ENCODE measurements at places on chromosomes 12 and 14.

GRCh38 chr12:57760347-57760982 is 5.6 kb downstream of the MARCHF9 start:
- no peak for DNase-seq

DNA sequence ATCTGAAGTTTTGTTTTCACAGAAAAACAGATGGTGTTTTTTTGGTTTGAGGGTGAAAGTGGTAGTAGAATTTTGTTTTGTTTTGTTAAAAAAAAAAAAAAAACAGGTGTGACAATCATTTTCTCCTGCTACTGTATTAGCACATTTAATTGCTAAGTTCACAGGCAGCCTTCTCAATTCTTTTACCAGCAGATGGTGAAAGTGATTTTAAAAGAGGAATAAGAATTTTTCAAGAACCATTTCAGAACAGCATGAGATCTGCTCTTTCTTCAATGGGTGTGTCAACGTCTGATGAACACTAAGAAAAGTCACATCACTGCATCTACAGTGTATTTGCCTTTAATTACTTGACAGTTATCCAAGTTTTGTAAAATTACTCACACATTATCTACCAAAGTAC is 303.7 kb upstream of the USP15 start:
- no peak for DNase-seq

GRCh38 chr12:50314636-50315312 is 31.5 kb upstream of the LIMA1 start:
- peak; percentile 62 for DNase-seq

GRCh38 chr14:99604766-99605298 is 825 bp upstream of the CCDC85C start:
- peak; percentile 29 for DNase-seq

- DNase-seq: no peak
These were observed 8.8 kb downstream of the SPTSSA start for GRCh38 chr14:34453226-34453625.

- no peak for DNase-seq
These were observed 11.2 kb downstream of the COX14 start for GRCh38 chr12:50123203-50123602.

GRCh38 chr12:56129206-56129941 is 1.3 kb downstream of the ESYT1 start:
- peak; percentile 52 for DNase-seq

- peak; percentile 79 for DNase-seq
These were observed at the start of gene DGKA for GRCh38 chr12:55930771-55931316. DGKA (plus strand) TSS chr12:55931162; CDS start chr12:55936504, 5,342 bp downstream.

DNA sequence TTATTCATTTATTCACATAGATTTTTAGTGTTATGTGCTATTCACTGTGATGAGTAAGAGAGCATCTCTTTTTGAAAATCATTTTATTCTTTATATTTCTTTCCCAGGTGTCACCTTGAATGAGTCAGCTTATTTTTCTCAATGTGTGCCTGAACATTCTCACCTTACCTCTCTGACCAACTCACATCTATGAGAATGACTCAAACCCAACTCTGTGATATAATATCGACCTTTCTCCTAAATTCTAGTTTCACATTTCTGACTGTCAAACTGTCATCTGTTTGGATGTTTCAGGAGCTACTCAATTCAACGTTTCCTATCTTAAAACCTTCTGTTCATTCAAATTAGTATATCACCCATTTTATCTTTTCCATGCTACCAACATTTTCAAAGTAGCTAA is 630.8 kb downstream of the RERGL start:
- no peak for DNase-seq

DNA sequence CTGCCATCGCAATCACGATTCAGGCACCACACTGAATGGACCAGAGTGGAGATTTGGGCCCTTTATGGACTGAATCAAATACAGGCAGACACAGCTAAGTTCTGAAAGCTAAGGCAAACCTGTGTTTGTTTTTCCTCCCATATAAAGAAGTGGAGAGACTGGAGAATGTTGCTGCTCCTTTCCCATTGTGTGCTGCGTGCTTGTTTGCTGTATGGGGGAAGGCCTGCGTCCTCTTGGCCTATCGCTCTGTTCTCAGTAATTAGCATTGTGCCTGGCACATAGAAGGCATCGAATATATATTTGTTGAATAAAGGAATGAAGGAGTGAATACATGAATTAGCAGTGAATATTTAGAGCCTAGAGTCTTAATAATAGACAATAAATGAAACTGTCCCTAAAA is 12.4 kb downstream of the ST8SIA1 start:
- no peak for DNase-seq

GRCh38 chr14:104315625-104316024 is 177.2 kb downstream of the KIF26A start:
- no peak for DNase-seq

DNA sequence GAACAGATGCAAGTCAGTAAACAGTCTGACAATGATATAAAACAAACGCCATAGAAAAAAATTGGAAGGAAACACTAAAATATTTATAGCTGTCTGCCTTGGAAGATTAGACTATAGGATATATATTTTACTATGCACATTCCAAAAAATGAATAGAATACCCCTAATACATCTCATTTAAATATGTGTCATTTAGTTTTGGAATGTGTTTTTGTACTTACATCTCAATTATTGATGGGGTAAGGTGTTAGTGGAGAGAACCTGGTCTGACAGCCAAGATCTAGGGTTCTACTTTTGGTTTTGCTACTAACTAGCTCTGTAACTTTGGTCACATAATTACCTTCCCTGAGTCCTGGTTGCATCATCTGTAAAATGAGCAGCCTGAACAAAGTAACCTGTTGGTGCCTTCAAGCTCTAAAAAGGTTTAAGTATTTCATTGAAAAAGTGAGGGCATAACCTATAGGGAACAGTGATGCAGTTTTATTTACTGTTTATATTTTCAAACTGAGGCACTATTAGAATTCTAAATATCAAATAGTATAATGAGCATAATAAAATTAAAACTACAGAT is 28.6 kb upstream of the SLC6A13 start:
- no peak for DNase-seq

DNA sequence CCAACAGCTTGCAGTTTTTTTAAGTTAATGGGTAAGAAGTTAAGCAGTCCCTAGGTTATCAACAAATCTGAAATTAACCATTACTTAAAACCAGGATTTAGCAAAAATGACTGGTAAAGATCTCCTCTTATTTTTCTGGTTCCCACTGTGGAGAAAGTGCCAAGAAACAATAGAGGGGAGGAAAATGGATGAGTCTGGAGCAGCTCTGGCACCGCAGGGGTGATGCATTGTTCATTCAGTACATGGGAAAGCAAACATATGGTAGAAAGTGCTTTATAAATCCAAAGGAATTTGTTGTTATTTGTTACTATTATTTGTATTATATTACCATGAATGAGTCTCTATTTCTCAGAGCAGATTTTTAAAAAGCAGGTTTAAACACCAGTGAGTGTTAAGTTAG is 92.2 kb downstream of the DYRK2 start:
- DNase-seq: no peak

DNA sequence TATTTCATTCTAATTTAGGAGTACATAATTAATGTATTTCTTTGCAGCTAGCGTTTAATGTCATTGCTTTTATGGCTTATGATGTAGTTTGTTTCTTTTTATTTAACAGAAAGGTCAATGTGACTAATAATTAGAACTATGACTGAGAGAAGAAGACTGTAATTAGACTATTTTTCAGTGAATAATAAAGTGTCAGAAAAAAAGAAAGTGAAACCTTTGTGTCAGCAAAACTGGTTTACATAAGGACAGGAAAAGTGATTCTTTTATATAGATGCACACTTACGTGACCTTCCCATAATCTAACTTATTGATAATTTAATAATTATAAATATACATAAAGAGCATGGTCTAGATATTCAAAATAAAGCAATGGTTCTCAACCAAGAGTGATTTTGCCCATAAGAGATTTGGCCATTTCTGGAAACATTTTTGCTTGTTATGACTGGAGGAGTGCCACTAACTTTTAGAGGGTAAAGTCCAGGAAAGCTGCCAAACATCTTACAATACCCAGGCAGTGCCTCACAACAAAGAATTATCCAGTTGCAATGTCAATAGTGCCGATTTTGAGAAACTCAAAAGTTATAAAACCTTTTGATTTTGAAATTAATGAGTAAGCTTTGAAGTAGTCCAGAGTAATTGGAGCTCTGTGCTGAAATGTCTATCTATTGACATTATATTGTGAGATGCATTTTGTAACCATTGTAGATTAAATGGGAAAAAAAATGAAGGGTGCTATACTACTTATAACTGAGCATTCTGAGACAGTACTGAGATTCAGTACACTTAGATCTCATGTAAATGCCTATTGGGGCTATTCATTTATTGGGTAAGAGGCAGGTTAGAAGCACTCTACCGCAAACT is 227.1 kb downstream of the C12orf50 start:
- DNase-seq: no peak

GRCh38 chr14:77902811-77903210 is 102.9 kb downstream of the ADCK1 start:
- no peak for DNase-seq

GRCh38 chr12:29350080-29350479 is 30.9 kb downstream of the ERGIC2 start:
- DNase-seq: peak; percentile 76

GRCh38 chr12:114913871-114914801 is 230.2 kb upstream of the TBX3 start:
- DNase-seq: peak; percentile 89

DNA sequence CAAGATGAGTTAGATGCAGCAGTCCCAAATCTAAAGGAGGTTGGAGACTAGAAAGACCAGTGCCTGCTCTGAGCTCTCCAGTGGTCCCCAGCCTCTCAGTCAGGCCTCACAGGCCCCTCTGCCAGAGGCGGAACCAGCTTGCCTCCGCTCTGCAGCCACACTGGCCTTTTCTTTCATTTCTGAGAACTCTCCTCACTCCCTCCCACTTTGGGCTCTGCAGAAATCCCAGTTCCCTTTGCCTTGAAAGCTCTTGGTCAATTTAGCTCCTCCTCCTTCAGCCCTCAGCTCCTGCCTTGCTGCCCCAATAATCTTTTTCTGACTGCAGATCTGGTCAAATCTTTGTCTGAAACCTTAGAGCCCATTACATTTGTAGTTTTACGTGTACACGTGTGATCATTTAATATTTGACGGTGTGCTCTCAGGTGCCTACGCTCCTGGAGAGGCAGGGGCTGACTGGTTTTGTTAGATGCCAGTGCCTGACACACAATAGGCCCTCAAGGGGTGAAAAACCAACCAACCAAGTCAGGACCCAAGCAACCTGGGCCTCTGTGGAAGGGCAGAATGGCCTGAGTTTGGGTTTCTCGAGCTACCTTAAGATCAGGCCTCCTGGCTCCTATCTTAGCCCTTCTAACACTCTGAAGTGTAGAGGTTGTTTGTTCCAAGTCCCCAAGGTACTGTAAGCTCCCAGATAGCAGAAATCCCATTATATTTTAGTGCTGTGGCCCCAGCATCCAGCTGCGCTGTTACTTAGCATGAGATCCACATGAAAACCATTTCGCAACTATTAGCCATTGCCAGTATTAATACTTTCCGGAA is 1.1 kb upstream of the NUDT4 start:
- DNase-seq: peak; percentile 32

DNA sequence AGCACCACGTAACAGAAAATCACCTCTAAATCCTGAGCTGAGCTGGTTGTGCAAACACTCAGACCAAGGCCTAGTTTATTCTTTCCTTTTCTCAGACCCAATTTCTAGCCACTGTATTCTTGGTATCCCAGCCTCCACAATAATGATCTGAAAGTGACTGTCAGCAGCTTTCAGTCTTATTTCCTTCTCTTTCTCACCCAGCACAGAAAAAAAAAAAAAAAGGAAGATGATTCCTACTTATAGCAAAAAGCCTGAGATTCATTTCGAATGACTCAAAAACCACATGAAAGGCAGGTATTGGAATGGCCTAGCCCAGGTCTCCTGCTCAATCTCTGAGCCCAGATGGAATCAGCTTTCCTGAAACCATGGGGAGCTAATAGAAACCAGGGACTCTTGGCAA is 298.6 kb upstream of the PPFIA2 start:
- DNase-seq: peak; percentile 71

GRCh38 chr12:118641249-118641648 is 264.9 kb downstream of the SUDS3 start:
- no peak for DNase-seq

GRCh38 chr12:122265886-122266229 is 436 bp downstream of the VPS33A start:
- no peak for DNase-seq

DNA sequence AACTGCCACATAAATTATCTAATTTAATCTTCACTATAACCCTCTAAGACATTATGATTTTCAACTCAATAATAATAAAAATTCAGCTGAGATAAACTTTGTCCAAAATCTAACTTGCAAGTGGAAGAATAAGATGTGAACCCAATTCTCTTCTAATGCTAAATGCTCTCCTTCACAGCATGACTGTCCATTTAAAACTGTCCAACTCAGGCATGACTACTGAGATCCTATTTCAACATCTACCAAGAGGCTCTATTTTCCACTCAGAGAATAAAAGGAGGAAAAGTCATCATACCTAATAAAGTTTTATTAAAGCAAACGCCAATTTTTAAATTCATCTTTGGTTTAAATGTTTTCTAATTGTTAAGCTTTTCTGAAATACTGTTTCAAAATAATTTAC is 183.6 kb downstream of the MED13L start:
- no peak for DNase-seq

- DNase-seq: peak; percentile 37
These were observed 14.4 kb downstream of the CLSTN3 start for GRCh38 chr12:7144414-7145120.
